ENCODE measurements at places on chromosomes 11 and 22. TPM values are rescaled to one million over a fixed set of nuclear protein-coding genes. Genes with fewer than 3 reads are reported as not detected.

DNA sequence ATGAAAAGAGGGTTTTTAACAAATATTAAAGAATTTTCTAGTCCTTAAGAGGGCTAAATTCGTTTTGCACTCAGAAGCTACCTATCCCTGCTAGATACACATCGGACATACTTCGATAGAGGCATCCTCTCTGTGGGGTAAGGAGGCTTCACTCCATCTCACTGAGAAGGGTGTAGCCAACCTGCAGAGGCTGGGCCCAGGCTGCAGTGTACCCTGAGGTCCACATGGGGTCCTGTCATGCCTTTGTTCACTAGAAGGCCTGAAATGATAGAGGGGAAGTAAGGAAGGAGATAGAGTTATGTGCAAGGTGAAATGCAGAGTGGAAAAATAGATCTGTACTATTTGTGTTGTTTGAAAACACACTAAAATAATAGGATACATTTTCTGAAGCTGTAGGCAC, 45.6 kb downstream of the IGSF9B start:
- no peak for DNase-seq

DNA sequence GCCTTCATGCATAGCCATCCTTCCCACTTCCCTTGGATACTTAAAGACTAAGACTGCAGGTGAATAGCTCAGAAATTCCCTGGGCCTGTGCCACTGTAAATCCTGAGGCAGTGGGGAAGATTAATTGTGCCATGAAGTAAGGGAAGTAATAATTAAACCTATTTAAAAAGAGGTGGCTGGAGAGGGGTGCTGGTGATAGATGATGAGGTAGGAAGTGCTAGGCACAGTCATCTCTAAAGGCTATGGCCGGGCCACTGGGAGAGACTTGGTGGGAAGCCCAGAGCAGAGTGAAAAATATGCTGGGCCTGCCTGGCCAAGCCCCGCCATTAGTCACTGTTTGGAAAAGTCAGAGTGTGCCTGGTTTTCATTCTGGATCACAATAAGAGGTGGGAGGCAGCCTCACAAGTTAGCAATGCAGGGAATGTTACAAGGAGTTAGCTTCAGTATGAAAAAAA, 197.2 kb upstream of the PITPNB start:
- DNase-seq, result no peak

DNA sequence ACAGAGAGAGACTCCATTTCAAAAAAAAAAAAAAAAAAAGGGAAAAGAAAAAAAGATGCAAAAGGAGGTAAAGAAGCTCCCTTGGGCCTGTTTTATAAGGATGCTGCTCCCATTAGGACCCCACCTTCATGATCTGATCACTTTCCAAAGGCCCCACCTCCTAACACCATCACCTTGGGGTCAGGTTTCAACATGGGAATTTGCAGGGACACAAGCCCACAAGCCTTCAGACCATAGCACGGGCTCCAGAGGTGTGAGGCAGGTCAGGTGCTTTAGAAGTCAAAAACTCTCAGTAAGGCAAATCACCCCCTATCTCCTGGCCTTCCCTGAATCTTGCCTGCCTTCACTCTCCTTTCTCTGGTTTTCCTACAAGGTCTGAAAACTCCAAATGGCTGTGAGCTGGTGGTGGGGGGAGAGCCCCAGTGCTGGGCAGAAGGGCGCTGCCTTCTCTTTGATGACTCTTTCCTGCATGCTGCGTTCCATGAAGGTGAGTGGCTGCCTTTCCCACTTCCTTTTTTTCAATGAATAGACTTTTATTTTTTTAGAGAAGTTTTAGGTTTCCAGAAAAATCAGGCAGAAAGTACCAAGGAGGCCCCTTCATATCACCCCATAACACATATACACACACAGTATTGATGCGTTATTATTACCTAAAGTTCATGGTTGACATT, 13.2 kb downstream of the ASPHD2 start:
- no peak for DNase-seq

DNA sequence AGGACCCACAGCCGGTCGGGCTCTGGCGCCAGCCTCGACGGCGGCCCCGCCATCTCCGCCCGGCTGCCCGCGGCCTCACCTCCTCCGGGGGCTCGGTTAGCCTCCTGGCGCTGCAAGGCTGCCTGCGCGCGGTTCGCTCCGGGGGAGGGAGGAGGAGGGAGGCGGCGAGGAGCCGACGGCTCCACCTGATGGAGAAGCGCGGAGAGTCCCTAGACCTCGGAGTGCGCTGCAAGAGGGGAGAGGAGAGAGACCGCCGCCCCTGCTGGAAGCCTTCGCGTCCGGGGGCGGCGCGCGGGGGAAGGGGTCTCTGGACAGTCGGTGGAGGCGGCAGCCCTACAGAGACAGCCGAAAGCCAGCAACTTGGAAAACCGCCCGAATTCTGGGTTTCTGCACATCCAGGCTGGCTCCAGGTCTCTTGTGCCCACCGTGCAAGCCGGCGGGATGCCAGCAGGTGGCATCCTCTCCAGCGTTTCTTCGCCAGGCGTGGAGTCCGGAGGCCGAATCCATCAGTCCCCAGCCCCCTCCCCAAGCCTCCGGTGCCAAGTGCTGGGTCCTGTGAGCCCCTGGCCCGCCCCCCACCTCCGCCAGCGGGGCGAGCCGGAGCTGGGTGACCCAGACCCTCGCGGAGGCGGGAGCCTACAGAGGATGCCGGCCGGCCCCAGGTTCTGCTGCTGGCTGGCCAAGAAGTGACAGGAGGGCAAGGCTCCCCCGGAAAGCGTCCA, 2.9 kb upstream of the KIRREL3 start:
- DNase-seq, result peak; percentile 37

DNA sequence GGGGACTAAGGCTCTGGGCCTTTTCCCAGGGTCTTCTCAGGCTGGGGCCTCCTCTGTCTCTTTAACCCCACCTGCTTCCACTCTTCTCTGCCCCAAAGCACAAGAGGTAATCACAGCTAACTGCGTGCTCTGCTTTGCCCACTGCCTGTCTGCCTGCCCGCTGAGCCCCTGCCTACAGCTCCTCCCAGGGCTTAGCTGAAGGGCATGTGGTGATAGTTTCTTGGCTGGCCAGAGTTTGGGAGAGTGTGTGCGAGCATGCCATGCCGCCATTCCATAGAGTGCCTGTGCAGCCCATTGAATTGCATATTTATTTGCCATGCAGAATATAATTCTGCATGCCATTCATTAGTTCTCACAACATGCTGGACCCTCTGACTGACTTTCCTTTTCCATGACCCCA, 32.5 kb downstream of the PHLDB1 start:
- DNase-seq, result no peak

DNA sequence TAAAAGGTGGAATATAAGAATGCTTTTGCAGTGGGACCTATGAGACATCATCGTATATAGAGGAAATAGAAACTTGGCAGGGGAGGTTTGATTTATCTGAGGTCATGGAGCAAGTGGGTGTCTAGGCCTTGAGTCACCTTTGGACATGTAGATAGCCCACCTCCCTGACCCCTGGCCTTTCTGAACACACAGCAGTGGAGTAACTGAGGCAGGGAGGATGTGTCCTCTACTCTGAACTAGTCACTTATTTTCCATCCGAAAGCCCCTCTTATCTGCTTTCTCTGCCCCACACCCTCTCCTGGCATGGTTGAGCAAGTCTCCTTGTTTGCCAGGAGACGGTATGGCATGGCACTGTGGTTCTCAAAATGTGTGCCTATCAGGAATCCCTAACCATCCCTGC, 7.9 kb downstream of the CD82 start:
- DNase-seq, result no peak

GRCh38 chr11:64136765-64137441, 29.0 kb downstream of the MACROD1 start:
- DNase-seq, result no peak

DNA sequence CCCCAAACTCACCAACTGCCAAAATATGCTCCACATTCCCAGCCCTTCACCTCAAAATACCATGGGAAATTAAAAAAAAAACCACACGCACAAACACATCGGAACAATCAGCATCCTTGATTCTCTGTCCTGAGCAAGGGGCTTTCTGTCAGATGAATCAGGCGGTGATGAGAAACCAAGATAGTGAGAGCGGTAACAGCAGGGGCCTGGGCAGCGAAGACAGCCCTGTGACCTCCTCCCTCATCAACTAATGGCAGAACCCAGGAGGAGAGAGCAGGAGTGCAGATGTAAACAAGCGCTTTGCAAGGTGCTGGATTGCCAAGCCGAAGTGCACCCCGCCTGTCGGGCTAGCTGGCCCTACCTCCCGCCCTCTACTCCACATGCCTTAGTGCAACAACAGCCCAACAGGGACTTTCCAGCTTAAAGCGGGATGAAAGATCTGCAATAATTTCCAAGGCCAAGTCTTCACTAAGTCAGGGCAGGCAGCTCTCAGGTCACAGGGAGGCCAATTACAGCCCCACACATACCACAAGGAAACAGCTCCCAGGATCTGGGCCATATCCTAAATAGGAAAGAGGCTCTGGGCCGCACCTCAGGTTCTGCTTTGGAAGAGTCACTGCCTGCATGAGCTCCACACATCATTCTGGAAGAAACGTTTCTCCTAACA, 72.2 kb upstream of the BID start:
- DNase-seq, result no peak

DNA sequence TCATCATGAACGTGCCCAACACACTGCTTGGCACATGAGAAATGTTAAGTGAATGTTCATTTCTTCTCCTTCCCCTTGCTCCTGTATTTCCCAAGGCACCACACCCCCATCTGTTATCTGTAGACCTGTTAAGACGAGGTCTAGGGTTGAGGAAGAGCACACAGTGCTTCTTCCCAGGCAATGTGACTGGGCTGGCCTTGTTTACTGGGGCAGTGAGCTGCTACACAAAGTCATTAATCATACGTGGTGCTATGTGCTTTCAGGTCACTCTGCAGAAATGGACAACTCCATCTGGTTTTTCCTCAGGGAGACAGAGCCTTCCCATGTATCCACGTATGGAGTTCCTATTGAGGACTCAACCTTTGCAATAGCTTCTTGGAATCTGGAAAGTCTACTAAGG, 118.7 kb downstream of the KCNC1 start:
- no peak for DNase-seq

DNA sequence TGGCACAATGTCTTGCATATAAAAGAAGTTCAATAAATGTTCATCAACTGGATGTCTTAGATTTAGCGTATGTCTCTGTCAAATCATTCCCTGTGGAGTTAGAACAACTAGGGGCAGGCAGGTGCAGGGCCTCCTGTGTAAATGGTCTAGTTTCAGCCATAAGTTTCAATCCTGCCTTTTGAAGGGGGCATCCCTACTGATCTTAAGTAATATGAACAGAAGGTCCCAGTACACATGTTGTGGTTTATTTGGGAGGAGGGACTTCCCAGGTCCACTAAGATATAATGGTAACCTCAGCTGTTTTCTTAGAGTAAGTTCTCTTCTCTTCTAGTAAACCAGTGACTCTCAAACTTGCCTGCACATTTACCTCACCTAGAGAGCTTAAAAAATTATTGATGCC, 19.8 kb downstream of the TTC12 start:
- no peak for DNase-seq

TMEM258 gene
- polyA plus RNA-seq, result 178 TPM

LIF gene
- polyA plus RNA-seq, result 1.4 TPM

All from left lung (tissue), 14 donors.